Activated naive CD4-positive, alpha-beta T cell (primary cell): ENCODE measurements at places on chromosomes 11 and 22.

GRCh38 chr11:94793822-94794221, 25.7 kb downstream of the AMOTL1 start:
- DNase-seq = no peak

DNA sequence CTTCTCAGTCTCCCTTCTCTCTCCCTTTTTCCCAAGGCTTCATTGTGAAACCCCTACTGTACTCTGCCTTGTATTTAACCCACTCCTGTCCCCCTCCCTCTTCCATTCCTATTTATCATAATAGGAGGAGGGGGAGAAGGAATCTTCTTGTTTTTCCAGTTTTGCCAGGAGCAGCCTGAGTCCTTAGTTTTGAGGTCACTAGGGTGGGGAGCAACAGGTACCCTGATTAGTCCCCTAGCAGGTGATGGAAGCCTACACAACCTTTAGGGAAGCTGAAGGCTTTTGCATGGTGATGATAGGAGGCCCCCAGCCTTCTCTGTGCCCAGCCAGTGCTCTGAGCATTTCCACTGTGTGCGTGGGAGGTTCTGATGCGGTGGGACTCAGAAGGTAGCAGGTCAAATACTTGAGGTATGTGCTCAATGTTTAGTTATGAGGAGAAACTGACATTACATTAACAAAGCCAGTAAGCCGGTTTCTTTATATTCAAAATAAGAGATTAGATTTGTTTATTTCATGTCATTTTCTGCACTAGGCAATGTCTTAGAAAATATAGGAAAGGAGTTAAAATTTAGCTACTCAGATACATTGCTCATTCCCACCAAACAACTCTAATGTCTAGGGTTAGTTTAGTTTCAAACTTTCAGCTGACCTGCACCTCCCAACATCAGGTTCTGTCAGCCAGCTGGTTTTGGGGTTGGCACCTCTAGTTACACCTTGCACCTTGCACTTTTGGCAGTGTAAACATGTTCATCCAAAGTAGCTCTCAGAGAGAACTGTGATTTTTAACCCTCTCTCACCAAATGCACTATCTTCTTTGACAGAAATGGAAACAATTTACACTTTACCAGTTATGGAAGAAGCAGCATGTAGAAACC, 26.0 kb downstream of the PARVA start:
- no peak for DNase-seq

DNA sequence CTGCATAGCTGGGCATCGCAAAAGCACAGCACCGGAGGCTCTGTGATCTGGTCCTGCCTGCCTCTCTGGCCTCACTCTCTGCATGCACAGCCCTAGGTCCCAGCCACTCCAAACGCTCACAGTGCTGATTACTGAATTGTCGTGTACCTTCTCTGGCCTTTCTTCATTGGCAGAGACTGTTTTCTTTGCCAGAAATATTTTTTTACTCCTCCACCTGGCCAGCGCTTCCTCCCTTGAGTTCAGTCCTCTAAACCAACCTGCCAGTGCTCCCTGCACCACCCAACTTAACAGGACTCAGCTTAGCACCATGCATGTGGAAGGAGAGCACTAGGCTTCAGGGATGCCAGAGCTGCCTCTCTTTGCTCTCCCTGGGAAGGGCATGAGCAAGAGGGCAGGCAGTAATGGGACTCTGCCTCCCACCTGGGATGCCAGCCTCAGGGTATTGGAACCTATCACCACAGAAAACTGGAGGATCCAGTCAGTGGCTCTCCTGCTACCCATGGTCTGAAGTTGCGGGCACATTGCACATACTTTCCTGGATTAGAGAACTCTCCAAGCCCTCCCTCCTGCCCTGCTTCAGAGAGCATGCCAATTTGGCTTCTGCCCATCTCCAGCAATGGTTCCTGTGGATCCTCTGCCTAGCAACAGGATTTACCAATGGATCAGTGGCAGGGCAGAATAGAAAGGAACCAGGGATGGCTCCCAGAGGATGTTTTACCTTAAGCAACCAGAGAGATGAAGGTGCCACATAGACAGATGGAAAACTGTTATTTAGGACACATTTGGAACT, 37.0 kb upstream of the GNAZ start:
- no peak for DNase-seq

DNA sequence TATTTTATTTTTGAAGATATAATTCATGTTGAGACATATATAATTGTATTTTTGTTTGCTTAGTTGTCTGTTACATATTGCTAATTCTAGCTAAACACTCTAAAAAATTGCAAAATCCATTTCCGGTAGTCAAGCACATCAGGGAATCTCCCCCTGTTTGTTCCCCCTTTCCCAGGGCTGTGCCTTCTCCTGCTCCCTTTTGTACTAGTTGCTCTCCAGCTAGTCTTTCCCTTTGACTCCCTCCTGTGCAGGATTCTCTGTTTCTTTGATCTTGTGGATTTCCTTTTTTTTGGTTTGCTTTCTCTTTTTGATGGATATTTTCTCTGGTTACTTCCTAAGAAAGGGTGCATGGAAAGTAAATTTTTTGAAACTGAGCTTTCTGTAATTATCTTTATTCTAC, 188.1 kb upstream of the PLET1 start:
- no peak for DNase-seq

DNA sequence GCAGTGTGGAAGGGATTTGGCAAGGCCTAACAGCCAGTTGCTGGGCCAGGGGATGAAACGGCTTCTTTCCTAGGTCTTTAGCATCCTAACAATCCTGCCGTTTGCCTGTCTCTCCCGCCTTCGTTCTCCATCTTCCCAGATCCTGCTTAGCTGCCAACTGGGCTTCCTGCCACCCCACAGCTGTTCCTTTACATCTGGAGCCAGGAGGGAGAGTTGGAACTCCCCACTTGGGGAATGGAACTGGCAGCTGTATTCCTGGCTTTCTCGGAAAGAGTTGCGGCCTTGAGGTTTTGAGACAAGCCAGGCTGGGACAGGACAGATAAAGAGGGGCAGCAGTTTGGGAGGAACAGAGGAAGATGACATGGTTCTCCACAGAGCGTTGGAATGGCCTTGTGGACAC, 59.6 kb downstream of the ST3GAL4 start:
- no peak for DNase-seq

DNA sequence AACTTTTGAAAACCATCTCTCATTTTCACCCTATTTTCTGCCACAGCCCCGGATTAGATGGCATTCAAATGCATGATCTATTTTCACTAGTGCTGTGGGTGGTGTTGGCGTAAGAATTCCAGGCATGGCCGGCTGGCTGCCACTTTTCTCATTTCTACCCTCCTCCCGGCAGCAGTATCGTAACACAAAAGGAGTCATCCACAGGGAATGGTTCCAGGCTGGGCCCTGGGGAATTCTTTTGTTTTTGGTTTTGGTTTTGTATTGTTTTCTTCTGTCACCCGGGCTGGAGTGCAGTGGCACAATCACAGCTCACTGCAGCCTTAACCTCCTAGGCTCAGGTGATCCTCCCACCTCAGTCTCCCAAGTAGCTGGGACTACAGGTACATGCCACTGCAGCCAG, 13.8 kb downstream of the JAML start:
- DNase-seq = no peak

- DNase-seq = no peak
Observed at GRCh38 chr11:73995731-73996130, 13.1 kb upstream of the UCP2 start.

GRCh38 chr11:14308114-14308896, 50.7 kb downstream of the RRAS2 start:
- no peak for DNase-seq

DNA sequence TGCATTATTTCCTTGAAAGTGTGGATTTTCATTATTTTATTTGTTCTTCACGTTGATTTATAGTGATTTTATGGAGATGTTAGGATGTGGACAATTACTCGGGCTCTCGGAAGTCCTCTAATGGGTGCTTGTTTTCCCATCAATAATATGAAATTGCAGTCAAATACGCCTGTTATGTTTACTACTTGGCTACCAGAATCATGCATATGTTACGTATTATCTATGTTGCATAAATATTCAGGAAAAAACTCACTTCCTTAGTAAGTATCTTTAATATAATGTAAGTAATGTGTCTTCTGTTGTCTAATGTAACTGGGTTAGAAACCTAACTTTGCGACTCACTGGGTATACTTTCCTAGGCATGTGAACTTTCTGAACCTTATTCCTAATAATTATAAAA, 823.4 kb upstream of the CHORDC1 start:
- no peak for DNase-seq

DNA sequence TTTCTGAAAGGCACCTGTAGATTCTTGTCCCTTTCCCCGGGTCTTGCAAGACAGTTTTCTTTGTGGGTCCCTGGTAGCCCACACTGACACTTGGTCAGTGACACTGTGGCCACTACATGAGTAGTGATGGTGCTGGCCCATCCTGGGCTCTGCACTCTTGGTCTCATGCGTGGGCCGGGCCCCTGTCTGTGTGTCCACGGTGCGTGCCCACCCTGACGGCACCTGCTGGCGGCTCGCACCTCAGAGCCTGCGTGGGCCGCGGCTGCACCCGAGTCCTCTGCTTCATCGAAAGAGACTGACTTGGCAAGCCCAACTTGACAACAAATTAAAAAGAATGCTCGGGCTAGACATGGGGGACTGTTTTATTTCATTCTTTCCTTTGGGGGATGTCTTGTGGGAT, 37.5 kb downstream of the ADAMTS15 start:
- no peak for DNase-seq

DNA sequence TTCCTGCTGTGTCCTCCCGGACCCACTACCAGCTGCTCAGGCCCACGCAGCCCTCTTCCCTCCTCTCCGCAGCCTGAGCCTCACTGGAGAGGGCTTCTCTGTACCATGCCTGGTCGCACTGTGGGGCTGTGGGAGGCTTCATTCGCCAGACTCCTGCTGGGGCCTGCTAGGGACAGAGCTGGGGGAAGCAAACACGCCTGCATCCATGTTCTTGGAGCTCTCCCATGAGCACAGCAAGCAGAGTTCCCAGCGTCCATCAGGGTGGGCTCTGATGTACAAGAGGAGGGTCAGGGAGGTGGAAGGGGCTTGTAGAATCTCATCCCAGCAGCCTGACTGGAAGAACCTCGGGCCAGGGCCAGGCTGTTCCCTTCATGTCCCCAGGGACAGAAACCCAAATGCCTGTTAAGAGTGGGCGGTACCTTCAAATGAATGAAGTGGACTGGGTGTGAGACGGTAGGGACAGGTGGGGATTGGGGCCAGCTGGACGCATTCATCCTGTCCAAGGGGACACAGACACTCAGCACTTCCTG, 59.9 kb downstream of the MPPED1 start:
- DNase-seq = no peak

DNA sequence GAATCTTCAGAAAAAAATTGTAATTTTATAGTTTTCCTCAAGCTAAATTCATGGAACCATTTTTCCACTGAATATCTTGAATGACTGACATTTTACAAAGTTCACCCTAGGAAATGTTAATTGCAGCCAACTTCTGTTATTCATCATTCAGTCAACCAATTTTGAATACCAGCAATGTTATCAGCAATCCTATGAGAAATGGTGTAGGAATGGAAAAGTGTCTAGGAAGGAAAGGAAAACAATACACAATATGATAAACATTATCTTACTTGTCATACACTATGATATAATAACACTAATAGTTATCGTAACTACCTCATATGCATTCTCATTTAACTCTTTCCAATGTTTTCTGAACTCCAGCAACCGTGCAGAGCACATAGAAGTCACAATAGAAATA, 790.5 kb upstream of the LRRC4C start:
- DNase-seq = no peak

- DNase-seq = no peak
Observed at GRCh38 chr22:36149441-36149840, 11.1 kb downstream of the APOL3 start.

- DNase-seq = no peak
Observed at GRCh38 chr11:63813563-63814382, 517 bp downstream of the SPINDOC start.

DNA sequence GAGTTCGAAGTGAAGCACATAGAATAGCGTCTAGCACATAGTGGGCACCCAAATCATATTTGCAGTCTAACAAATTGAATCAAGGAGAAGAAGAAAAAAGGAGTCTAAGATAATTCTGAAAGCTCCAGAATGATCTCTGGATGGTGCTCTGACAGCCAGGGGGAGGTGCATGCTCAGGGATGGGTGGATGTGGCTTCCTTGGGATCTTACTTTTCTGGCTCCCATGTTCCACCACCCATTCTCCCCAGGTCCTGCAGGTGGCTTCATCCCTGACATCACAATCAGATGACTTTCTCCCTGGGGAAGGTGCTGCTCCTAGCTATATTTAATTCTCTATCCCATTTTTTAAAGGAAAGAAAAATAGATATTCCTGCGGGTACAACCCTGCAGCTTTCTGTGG, 381.9 kb downstream of the CADM1 start:
- no peak for DNase-seq

GRCh38 chr22:20771918-20772625, 1.8 kb upstream of the SERPIND1 start:
- no peak for DNase-seq

GRCh38 chr22:45072322-45072903, 62.6 kb upstream of the PHF21B start:
- no peak for DNase-seq

DNA sequence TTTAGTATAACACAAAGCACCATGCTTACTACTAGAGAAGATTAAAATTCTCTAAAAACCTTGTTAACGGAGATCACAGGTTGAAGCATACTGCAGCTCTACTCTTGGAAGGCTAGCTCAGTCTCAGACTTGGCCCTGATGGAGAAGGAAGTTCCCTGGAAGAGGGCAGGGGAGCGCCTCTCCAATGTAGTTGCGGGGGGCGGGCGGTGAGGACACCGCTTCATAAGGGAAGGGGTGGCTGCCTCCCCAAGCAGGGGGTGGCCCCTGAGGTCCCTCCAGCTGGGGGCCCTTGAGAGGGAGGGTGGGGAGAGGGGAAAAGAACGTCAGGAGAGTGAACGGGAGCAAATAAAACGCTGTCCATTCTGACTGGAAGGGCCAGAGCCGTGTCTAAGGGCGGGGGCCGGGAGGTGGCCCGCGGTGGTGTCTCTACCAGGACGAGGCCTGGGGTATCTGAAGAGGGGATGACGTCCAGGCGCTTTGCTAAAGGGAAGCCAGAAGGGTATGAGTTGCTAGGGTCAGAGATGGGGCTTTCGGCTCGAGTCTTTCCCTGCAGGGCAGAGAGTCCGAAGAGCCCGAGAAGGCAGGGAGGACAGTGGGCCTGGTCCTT, 553 bp upstream of the USP47 start:
- no peak for DNase-seq

- no peak for DNase-seq
Observed at GRCh38 chr11:87394924-87395323, 357.2 kb downstream of the TMEM135 start.

DNA sequence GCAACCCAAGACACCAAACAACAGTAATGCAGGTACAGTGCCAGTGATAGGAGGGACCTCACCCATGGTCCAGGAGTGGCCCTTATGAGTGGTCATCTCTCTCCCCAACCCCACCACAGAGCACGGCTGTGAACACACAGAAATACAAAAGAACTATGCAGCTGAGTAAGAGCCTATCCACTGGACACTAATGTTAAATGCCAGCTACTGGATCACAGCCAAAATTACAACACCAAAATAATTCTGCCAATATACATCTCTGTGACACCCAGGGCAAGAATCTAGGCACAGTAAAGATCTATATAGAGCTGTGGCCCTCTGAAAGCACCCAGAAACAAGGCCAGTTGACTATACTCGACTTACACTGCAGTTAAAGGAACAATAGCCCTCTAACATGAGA, 22.8 kb upstream of the GPR83 start:
- DNase-seq = no peak

GRCh38 chr11:71936825-71937224, 8.0 kb downstream of the RNF121 start:
- DNase-seq = no peak

- DNase-seq = no peak
Observed at GRCh38 chr22:50292643-50293440, 14.6 kb downstream of the PLXNB2 start.

GRCh38 chr11:10385696-10386095, 69.4 kb upstream of the AMPD3 start:
- DNase-seq = no peak
